ENCODE measurements at places on chromosomes 3 and 15.
A peak's percentile ranks its signal among the peaks of the same experiment; 100 is the strongest.

DNA sequence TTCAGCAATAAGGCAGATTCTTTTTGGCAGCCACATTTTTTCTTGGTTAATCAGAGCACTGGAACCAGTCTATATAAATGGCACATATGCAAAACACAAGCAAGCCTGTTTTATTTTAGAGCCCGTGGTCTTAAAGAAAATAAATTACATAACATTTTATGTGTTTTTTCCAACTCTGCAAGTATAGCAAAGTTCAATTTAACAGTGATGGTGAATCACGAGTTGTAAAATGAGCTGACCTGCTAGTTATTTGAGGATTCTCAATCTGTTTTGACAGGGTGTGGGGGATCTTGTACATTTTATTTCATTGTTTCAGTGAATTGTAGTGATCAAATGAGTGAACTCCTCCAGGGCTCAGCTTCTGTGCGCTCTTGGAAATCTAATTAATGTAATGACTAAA lies 2.7 kb downstream of the ARHGEF26 start:
- DNase-seq = no peak

- no peak for DNase-seq
These were observed 31.3 kb downstream of the LDHAL6B start for GRCh38 chr15:59237924-59238331.

DNA sequence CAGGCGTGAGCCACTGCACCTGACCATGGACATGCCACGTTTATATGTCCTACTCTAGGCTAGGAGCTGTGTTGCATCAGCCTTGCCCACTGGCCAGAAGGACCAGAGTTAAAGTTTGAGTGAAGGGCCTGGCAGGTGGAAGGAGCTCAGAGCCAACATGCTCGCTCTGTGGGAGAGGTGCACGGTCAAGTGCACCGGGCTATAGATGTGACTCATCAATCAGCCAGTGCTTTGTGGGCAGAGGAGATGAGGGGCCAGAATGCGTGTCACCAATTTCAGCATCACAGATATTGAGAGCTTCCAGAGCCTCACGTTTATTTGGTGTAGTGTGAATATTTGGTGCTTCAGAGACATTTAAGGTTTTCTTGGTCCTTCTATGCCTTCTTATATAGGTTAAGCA lies 137.3 kb upstream of the KBTBD8 start:
- no peak for DNase-seq

GRCh38 chr3:123816673-123817207 lies 67.4 kb downstream of the MYLK start:
- DNase-seq = no peak

- DNase-seq = no peak
These were observed 23.3 kb upstream of the CMTM8 start for GRCh38 chr3:32215185-32215584.

DNA sequence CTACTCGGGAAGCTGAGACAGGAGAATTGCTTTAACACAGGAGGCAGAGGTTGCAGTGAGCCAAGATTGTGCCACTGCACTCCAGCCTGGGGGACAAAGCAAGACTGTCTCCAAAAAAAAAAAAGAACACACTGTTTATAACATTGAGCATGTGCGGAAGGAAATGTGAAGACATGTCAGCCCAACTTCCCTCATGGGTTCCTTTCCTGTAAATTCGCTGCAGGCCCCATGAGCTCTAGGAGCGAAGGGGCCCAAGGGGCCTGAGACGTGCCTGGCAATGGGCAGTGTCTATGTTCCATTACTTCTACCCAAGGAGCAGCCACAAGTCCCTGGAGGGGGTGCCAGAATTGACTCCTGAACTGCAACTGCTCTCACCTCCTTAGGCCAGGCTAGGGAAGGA lies 3.2 kb downstream of the PFKFB4 start:
- DNase-seq = no peak

GRCh38 chr3:139329364-139329850 lies 14.4 kb upstream of the MRPS22 start:
- peak; percentile 82 for DNase-seq

DNA sequence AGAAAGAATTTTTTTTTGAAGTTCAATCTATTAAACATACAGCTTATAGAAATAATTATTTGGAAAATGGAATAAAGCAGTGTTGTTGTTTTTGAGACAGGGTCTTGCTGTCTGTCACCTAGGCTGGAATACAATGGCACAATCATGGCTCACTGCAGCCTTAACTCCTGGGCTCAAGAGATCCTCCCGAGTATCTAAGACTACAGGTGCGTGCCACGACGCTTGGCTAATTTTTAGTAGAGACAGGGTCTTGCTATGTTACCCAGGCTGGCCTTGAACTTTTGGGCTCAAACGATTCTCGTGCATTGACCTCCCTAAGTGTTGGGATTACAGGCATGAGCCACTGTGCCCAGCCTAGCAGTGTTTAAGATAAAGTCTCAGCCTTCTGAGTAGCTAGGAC lies 8.8 kb downstream of the BNIP2 start:
- no peak for DNase-seq

- no peak for DNase-seq
These were observed 24.1 kb downstream of the CGGBP1 start for GRCh38 chr3:88034491-88035275.

- DNase-seq = peak; percentile 88
These were observed 22.5 kb downstream of the GLB1 start for GRCh38 chr3:33074217-33075067.

DNA sequence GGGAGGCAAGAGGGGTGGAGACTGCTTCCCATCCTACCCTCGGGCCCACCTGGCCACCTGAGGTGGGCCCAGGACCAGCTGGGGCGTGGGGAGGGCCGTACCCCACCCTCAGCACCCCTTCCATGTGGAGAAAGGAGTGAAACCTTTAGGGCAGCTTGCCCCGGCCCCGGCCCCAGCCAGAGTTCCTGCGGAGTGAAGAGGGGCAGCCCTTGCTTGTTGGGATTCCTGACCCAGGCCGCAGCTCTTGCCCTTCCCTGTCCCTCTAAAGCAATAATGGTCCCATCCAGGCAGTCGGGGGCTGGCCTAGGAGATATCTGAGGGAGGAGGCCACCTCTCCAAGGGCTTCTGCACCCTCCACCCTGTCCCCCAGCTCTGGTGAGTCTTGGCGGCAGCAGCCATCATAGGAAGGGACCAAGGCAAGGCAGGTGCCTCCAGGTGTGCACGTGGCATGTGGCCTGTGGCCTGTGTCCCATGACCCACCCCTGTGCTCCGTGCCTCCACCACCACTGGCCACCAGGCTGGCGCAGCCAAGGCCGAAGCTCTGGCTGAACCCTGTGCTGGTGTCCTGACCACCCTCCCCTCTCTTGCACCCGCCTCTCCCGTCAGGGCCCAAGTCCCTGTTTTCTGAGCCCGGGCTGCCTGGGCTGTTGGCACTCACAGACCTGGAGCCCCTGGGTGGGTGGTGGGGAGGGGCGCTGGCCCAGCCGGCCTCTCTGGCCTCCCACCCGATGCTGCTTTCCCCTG lies 2.2 kb upstream of the FES start:
- no peak for DNase-seq

- DNase-seq = no peak
These were observed 192.8 kb downstream of the ARPP21 start for GRCh38 chr3:35832140-35832571.

DNA sequence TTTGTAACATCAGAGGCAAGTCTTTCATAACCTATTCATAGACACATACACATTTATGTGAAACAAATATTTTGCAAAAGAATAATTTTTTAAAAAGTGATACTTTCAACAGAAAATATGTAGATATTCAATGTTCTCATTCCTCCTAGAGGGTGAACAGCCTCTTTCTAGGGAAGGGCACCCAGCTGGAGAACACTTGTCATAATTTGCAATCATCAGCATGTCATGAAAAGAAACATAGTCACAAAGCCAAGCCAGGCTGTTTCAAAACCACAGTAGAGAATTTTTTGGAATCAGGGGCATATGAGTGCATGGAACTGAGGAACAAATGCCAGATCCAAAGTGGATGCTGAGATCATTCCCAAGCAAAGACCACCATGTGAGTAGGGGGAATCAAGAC lies 406.9 kb upstream of the ADAMTS9 start:
- no peak for DNase-seq

DNA sequence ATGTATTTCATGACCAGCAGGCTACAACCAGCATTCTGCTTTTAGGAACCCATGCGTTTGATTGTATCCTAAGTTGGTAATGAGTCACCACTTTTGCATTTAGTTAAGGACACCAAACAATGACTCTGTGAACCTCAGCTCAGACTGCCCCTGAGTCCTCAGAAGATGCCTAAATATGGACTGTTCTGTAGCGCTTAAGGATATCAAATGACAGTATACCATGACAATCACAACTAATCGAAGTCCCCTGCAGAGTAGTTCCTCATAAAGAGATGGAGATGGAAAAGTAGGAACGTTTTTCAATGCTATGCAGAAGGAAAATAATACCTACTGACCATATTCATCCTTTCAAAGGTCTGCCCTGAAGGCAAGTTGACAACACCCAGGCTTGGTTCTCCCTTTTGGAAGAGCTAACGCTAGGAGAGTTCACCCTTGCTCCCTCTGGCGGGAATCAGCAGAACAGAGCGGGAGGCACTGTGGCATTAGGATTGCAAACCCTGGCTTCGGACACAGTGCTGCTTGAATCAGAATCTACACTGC lies 508.6 kb downstream of the FHIT start:
- DNase-seq = no peak

All from CD4-positive, CD25-positive, alpha-beta regulatory T cell (primary cell).